ENCODE measurements at places on chromosomes 1 and 21.

GRCh38 chr1:181643631-181644030, 160.3 kb downstream of the CACNA1E start:
- DNase-seq = no peak

GRCh38 chr1:207181847-207182246, 77.8 kb downstream of the C4BPA start:
- DNase-seq = peak; percentile 9

GRCh38 chr1:245858722-245859492, 648.2 kb downstream of the SMYD3 start:
- peak; percentile 14 for DNase-seq

DNA sequence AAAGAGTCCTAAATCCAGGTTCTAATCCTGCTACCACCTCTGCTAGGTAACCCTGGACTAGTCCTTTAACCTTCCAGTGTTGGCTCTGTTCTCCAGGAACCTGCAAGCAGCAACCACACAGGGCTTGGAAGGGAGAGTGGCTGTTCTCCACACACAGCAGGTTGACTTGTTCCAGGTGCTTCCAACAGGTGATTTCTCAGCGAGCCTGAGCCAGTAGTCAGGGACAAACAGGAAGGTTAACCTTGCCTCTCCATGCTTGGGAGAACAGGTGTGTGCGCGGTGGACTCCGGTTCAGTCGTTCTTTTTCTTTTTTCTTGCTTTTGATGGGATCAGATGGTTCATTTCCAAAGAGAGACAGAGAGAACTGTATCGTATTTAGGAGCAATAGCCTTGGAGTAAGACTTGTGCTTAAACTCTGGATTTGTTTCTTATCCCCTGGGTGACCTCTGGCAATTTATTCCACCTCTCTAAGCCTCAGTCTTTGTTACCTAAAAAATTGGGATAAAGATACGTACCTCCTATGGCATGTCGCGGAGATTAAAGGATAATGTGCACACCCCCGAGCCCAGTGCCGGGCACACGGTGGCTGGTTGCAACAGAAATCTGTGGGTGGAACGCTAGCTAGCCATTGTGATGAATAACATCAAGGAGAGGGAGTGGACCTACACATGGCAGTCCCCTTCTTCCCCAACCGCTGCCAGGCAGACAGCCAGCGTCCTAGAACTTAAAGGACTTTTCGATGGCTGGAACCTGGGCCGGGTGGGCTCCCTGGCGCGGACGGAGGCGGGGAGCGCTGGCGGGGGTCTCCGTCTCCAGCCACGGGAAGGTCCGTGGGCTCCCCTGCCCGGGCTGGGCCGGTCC, 583 bp upstream of the CACHD1 start:
- DNase-seq = no peak

DNA sequence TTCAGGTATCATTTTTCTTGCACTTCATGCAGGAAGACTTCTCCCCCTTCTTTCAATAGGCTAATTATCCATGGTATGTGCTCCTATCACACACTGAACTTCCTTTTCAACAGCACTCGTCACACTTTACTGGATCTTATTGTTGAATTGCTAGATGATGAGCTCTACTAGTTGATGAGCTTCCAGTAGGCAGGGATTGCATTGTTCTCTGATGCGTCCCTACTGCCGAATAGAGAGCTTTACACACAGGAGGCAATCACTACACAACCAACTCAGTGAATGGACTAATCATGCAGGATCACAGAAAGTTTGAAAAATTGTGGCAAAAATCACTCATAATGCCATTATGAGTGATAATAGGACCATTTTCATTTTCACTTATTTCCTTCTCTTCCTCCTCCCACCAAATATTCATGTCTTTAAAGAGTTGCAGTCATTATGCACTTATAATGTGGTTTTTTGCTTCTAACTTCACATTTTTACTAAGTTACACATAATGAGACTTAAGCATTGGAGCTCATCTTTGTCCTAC, 128.1 kb upstream of the ZNF648 start:
- no peak for DNase-seq

DNA sequence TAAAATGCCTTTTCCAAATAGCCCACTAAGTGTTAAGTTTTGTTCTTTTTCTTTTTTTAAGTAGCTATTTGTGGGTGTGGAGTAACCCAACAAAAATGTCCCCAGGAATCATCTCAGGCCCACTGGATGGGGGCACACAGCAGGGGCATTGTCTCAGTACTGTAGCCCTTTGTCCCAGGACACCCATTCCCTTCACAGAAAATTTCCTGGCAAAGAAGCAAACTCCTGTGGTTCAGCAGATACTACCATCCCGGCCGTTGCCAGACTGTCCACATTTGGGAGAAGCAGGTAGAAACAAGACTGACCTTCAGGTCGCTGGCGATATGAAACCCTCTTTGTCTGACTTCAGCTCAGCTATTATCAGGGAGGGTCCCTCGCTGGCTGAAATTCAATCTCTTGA, 23.7 kb upstream of the SRRM1 start:
- DNase-seq = no peak

- DNase-seq = no peak
Measured at GRCh38 chr1:11080931-11081330, 18.7 kb downstream of the EXOSC10 start.

- DNase-seq = no peak
Measured at GRCh38 chr1:37616330-37616729, 18.4 kb downstream of the RSPO1 start.

DNA sequence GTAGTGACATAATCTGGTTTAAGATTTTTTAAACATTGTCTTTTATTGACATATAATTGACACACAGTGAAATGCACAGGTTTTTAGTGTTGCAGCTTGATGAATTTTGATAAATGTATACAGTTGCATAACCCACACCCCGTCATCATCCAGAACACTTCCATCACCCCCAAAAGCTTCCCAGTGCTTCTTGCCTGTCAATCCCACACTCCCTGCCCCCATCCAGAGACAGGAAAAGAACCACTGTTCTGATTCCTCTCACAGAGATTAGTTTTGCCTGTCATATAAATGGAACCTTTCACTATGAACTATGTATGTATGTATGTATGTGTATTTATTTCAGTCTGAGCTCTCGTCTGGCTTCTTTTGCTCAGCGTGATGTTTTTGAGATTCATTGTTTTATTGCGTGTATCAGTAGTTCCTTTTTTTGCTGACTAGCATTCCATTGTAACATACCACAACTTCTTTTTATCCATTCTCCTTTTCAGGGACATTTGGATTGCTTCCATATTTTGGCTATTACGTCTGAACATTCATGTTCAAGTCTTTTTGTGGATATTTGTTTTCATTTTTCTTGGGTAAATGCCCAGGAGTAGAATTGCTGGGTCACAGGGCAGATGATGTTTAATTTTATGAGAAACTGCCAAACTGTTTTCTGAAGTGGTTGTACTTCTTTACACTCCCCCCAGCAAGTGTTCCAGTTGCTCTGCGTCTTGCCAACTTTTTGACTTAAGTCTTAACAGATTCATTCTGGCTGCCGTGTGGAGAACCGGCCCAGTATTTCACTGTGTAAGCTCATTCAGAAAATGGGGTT, 8.7 kb downstream of the UBIAD1 start:
- DNase-seq = no peak

Measured in hematopoietic multipotent progenitor cell treated with erythropoietin and hydrocortisone succinate and interleukin-3 and kit ligand, for 8 days (in vitro differentiated cells).